ENCODE measurements at places on chromosomes 16 and 17. TPM values are rescaled to one million over a fixed set of nuclear protein-coding genes. Genes with fewer than 3 reads are reported as not detected.

DNA sequence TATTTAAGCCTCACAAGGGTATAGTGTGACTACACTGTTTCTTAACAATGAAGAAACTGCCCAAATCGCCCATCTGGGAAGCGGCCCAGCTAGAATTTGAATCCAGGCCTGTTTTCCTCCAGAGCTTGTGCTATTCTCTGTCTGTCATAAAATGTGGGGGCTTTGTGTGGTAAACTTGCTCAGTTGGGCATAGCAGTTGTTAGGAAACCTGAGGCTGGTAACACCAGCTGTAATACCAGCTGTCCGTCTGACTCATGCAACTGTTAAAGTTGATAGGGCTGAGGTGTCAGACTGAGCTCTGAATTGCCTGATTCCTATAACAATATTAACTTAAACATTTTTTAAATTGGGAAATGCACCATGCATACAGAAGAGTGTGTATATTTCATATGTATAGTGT, 9.3 kb downstream of the NOD2 start:
- no peaks in the 10 kb centered on the region for H3K27me3 ChIP-seq
- H3K4me1 ChIP-seq: no peaks in the 10 kb centered on the region
- H3K4me3 ChIP-seq: no peak overlapping the region
- no peaks in the 10 kb centered on the region for H3K36me3 ChIP-seq

DNA sequence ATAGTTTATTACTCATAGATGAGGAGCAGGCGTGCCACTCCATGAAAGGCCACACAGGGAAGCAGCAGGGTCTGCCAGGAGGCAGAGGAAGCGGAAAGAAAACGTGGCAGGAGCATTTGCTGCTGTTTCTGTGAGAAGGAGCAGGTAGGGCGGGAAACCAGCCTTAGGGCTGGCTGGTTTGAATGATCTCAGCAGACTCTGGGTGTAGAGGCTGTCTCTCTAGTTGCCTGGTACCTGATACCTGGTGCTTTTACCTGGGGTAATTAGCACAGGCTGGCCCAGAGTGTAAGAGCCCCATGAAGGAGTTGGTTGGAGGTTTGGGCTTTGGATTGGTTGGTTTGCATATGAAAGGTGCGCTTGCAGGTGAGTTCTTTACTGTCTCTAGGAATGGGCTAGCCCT, 205.0 kb upstream of the CACNG3 start:
- no peak overlapping the region for H3K4me3 ChIP-seq
- peaks cover 43% of the 10 kb centered on the region for H3K27me3 ChIP-seq
- no peak for DNase-seq
- H3K4me1 ChIP-seq: no peaks in the 10 kb centered on the region
- no peak overlapping the region for H3K27ac ChIP-seq

GRCh38 chr16:27639561-27640276, 89.8 kb downstream of the KATNIP start:
- H3K36me3 ChIP-seq: no peaks in the 10 kb centered on the region
- H3K27me3 ChIP-seq: no peaks in the 10 kb centered on the region
- no peaks in the 10 kb centered on the region for H3K4me1 ChIP-seq
- DNase-seq: peak; percentile 66
- H3K4me3 ChIP-seq: no peak overlapping the region

- H3K27ac ChIP-seq: peak overlapping the region; percentile 20
- DNase-seq: no peak
- no peak overlapping the region for H3K4me3 ChIP-seq
- no peaks in the 10 kb centered on the region for H3K36me3 ChIP-seq
- peaks cover 29% of the 10 kb centered on the region for H3K4me1 ChIP-seq
- H3K27me3 ChIP-seq: no peaks in the 10 kb centered on the region
These were observed 93.3 kb downstream of the CMIP start for GRCh38 chr16:81537721-81538561.

DNA sequence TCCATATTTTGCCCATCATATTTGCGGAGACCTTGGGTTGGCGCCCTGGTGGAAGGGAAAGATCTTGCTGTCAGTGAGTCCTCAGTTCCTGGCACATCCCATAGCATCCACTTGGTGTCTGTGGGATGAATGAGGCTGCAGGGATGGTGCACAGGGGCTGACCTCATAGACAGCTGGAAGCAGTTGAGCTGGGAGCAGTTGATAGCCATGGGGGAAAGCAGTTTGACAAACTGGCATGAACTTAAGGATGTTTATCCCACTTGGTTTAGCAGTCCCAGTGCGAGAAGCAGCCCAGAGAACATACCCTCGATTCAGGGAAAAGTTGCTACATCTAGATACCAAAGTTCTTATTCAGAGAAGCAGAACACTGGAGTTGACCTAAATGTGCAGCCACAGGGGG, 80.7 kb downstream of the SNX29 start:
- H3K4me1 ChIP-seq: no peaks in the 10 kb centered on the region
- peak; percentile 37 for DNase-seq
- H3K27me3 ChIP-seq: no peaks in the 10 kb centered on the region
- no peak overlapping the region for H3K4me3 ChIP-seq
- peak overlapping the region; percentile 15 for H3K27ac ChIP-seq

- no peaks in the 10 kb centered on the region for H3K36me3 ChIP-seq
- no peak for DNase-seq
- H3K27ac ChIP-seq: no peak overlapping the region
- H3K27me3 ChIP-seq: no peaks in the 10 kb centered on the region
- peaks cover 6% of the 10 kb centered on the region for H3K4me1 ChIP-seq
- no peak overlapping the region for H3K4me3 ChIP-seq
These were observed 421.0 kb downstream of the WWOX start for GRCh38 chr16:78520470-78520869.

- no peaks in the 10 kb centered on the region for H3K27me3 ChIP-seq
- no peaks in the 10 kb centered on the region for H3K36me3 ChIP-seq
- peak overlapping the region; percentile 77 for H3K27ac ChIP-seq
- H3K4me1 ChIP-seq: peaks cover 61% of the 10 kb centered on the region
- no peak for DNase-seq
These were observed 5.7 kb upstream of the NR1D1 start for GRCh38 chr17:40105861-40106759.

DNA sequence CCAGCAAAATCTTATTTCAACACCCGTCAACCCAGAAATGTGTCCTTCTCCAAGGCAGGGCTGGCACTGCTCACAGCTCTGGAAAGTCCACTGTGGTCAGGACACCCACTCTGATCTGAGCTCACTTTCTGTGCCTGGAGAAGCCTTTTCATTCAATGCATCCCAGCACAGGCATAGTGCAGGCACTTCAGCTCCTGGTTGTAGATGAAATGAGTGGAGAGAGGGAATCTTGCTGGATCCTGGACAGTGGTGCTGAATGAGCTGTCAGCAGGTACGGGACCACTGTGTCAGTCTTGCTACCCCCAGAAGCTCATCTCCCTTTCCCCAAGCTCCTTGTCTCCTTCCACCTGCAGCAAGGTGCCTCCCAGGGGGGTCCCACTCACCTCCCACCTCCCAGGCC, 86.1 kb upstream of the SALL1 start:
- H3K27me3 ChIP-seq: peaks cover 44% of the 10 kb centered on the region
- H3K4me3 ChIP-seq: no peak overlapping the region
- no peak overlapping the region for H3K27ac ChIP-seq
- H3K36me3 ChIP-seq: no peaks in the 10 kb centered on the region
- peaks cover 6% of the 10 kb centered on the region for H3K4me1 ChIP-seq
- DNase-seq: no peak

- H3K27ac ChIP-seq: no peak overlapping the region
- H3K27me3 ChIP-seq: no peaks in the 10 kb centered on the region
- no peak for DNase-seq
These were observed 47.0 kb downstream of the TNFRSF13B start for GRCh38 chr17:16924696-16925440.

DNA sequence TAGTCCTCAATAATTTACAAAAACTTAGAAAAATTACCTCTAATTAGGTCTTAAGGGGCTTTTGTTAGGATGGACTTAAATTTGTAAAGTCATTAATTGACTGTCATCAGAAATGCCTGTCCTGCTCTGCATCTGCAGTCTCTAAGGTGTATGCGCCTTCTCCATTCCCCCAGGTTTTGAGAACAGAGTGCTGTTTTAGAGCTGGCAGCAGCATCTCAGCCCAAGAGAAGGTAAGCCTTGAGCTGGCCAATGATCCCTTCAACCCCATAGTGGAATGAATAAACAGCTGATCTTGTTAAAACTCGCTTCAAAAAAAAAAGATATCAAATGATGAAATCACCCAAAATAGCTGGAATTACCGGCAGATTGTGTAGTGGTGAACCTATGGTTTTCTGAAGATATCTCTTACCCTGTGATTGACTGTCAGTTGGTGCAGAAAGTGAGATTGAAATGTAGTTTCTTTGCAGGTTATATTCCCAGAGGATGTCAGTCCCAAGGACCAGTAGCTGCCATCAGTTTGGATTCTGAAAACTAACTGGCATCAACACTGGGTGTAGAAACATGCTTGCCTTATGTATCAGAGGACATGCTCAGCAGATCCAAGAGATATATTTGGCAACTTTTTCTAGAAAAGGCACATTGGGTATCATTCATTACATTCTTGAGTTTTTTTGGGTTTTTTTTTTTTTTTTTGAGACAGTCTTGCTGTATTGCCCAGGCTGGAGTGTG, 25.7 kb downstream of the TRPV2 start:
- no peak overlapping the region for H3K4me3 ChIP-seq
- H3K27ac ChIP-seq: peak overlapping the region; percentile 74
- DNase-seq: no peak
- H3K4me1 ChIP-seq: peaks cover 38% of the 10 kb centered on the region
- H3K27me3 ChIP-seq: no peaks in the 10 kb centered on the region
- peaks cover 4% of the 10 kb centered on the region for H3K36me3 ChIP-seq

GRCh38 chr17:83002118-83002805, 77.1 kb upstream of the METRNL start:
- no peak overlapping the region for H3K4me3 ChIP-seq
- H3K27ac ChIP-seq: no peak overlapping the region
- no peaks in the 10 kb centered on the region for H3K27me3 ChIP-seq
- H3K36me3 ChIP-seq: no peaks in the 10 kb centered on the region
- H3K4me1 ChIP-seq: no peaks in the 10 kb centered on the region
- DNase-seq: no peak

- H3K27ac ChIP-seq: no peak overlapping the region
- no peak for DNase-seq
- no peaks in the 10 kb centered on the region for H3K27me3 ChIP-seq
- H3K36me3 ChIP-seq: no peaks in the 10 kb centered on the region
- H3K4me1 ChIP-seq: peaks cover 27% of the 10 kb centered on the region
These were observed 20.7 kb downstream of the TMEM235 start for GRCh38 chr17:78252111-78252634.

DNA sequence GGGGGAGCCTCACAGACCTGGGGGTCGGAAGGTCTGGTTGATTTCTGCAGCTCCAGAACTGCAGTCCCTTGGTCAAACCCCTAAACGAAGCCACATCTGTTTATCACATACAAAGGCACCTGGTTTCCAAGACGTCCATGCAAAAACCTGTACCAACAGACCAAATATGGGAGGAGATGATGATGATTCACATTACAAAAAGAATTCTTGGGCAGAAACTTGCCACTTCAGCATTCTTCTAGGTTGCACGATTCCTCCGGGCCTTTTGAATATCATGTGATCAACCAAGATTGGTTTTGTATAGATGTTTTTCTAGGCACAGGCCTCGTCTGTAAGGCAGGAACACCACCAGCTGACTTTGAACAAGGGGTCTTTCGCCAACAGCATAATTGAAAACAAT, 466.3 kb downstream of the SOX9 start:
- peaks cover 10% of the 10 kb centered on the region for H3K27me3 ChIP-seq
- no peak for DNase-seq
- H3K4me1 ChIP-seq: peaks cover 9% of the 10 kb centered on the region
- H3K36me3 ChIP-seq: no peaks in the 10 kb centered on the region
- peak overlapping the region; percentile 91 for H3K27ac ChIP-seq

DNA sequence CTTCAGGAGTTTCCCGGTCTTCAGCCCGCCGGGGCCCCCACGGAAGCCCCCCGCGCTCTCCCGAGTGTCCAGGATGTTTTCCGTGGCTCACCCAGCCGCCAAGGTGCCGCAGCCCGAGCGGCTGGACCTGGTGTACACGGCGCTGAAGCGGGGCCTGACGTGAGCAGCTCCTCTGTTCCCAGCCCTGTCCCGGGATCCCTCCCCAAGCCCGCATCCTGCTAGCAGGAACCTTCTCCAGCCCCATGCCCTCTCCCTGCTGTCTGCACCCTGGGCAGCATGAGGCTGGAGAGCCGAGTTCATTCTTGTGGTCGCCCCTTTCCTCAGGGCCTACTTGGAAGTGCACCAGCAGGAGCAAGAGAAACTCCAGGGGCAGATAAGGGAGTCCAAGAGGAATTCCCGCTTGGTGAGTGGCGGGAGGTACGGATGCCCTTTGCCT, 10.1 kb downstream of the RIPOR1 start:
- peaks cover 13% of the 10 kb centered on the region for H3K4me1 ChIP-seq
- H3K36me3 ChIP-seq: no peaks in the 10 kb centered on the region
- H3K27ac ChIP-seq: peak overlapping the region; percentile 23
- DNase-seq: no peak
- no peaks in the 10 kb centered on the region for H3K27me3 ChIP-seq

GRCh38 chr17:76421044-76421407, 31.9 kb downstream of the UBE2O start:
- no peaks in the 10 kb centered on the region for H3K4me1 ChIP-seq
- H3K4me3 ChIP-seq: no peak overlapping the region
- no peaks in the 10 kb centered on the region for H3K27me3 ChIP-seq
- no peaks in the 10 kb centered on the region for H3K36me3 ChIP-seq
- no peak overlapping the region for H3K27ac ChIP-seq

- peaks cover 4% of the 10 kb centered on the region for H3K4me1 ChIP-seq
- no peak for DNase-seq
- peaks cover 11% of the 10 kb centered on the region for H3K27me3 ChIP-seq
- H3K4me3 ChIP-seq: no peak overlapping the region
- H3K27ac ChIP-seq: no peak overlapping the region
These were observed 6.5 kb downstream of the SPNS2 start for GRCh38 chr17:4505187-4505586.

GRCh38 chr16:85173146-85173980, 61.1 kb upstream of the CIBAR2 start:
- no peaks in the 10 kb centered on the region for H3K27me3 ChIP-seq
- H3K27ac ChIP-seq: peak overlapping the region; percentile 87
- H3K36me3 ChIP-seq: no peaks in the 10 kb centered on the region

DNA sequence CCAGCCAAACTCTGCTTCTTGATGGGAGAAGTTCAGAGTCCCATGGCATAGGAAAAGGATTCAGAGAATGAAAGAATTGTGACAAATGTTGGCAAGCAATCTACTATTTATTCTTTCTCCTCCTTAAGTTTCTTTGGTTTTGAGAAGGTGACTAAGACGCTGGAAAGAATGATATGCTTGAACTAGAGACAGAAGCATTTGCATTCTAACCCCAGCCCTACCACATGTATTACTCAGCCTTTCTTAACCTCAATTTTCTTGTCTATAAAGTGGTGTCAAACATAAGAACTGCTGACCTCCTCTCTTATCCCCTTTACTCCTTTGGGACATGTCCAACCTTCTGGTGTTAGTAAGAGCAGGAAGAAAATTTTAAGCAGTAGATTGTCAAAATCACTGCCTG, 124.7 kb downstream of the HS3ST2 start:
- no peak for DNase-seq
- H3K36me3 ChIP-seq: no peaks in the 10 kb centered on the region
- H3K27ac ChIP-seq: no peak overlapping the region
- H3K4me3 ChIP-seq: no peak overlapping the region
- H3K4me1 ChIP-seq: no peaks in the 10 kb centered on the region

The KRT36 gene
- total RNA-seq: not detected

The ACSM3 gene
- 46.7 TPM for total RNA-seq

The SLC5A11 gene
- total RNA-seq: 1.2 TPM

The KRT24 gene
- total RNA-seq: 0.92 TPM

The PALB2 gene
- total RNA-seq: 4.3 TPM

All from hepatocyte (in vitro differentiated cells).